ENCODE measurements at places on chromosomes 3 and 15.

- DNase-seq = no peak
These were observed 60.7 kb downstream of the CACNA1D start for GRCh38 chr3:53555068-53555588.

DNA sequence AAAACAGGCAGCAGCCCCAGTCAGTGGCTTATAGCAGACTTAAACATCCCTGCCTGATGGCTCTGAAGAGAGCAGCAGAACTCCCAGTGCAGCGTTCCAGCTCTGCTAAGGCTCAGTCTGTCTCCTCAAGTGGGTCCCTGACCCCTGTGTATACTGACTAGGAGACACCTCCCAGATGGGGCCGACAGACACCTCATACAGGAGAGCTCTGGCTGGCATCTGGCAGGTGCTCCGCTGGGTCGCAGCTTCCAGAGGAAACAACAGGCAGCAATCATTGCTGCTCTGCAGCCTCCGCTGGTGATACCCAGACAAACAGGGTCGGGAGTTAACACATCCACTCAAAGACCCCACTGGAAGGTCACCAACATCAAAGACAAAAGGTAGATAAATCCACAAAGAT lies 93.5 kb downstream of the RFX7 start:
- no peak for DNase-seq

- peak; percentile 66 for DNase-seq
These were observed 125.4 kb upstream of the RAD18 start for GRCh38 chr3:9088441-9089353.

DNA sequence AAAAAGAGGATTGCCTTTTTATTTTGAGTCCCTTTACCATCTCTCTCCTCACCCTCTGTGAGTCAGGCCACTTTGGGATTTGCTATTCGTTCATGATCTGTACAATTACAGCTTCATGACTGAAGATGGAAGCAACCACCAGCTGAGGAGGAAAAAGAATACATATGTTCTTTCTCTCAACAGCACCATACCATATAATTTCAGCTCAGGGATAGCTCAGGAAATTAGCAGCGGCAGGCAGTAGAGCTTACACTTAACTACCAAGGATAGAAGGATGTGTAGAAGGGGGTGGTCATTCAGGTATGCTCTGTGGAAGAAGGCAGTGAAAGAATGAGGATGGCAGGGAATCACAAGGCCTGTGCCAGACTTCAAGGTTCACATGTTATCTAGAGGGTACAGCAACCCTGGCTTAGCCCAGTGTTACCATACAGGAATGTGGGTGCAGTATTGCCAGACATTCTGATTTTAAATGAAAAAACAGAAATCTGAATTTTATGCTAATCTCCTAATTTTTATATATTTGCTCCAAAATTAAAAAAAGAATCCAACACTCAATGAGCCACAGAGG lies 17.9 kb downstream of the PLS1 start:
- no peak for DNase-seq

GRCh38 chr3:4472766-4473165 lies 5.7 kb upstream of the SUMF1 start:
- no peak for DNase-seq

DNA sequence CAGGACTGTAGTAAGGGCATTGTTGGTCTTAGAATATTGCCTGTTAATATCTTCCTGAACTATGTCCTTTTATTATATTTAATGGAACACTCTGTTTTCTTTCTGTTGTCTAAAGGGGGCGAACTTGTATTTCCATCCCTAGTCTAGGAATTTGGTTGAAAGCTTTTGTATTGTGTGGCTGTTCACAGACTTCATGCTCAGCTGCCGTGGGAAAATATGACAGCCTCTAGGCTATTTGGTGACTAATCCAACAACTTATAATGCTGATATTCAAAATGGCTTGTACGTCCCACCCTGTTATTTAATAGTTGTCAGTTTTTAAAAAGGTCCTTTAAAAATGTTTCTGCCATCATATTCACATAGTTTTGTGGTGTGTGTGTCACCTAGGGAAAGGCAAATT lies 202.6 kb downstream of the KLHL25 start:
- DNase-seq = no peak

- no peak for DNase-seq
These were observed 10.1 kb upstream of the RBM5 start for GRCh38 chr3:50078622-50079021.

DNA sequence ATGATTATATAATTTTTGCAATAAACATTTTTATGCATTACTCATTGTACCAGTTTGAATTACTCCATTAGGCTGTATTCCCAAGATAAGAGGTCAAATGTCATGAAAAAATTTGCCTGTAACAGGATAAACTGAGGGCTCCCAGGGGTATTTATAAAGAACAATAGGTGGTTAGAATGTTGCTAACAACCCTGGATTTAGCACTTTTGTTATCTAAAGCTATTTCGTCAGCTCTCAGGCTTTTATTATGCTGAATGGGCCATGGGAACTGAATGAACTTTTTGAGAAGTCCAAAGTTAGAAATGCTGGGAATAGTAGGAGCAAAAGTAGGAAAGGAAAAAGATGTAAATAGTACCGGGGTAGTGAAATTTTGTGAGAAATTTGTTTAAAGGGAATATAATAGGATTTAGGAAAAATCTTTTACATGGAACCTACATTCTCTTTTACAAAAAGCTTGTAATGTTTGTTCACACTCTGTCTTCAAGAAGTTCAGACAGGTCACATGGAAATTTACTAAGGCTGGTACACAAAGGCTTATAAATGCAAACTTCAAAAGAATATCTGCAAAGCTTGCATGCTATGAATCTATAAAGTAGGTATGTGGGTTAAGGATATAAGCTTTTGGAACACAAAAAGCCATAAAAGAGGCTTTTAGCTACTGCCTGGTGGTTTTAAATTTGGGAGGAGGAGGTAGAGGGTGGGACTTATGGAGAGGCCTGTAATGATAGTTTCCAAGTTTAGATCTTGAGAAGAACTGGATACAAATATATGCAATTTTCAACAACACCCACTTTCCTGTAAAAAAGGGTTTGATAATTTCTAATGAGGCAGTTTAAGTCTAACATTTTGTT lies 445.8 kb upstream of the NAALADL2 start:
- DNase-seq = no peak

DNA sequence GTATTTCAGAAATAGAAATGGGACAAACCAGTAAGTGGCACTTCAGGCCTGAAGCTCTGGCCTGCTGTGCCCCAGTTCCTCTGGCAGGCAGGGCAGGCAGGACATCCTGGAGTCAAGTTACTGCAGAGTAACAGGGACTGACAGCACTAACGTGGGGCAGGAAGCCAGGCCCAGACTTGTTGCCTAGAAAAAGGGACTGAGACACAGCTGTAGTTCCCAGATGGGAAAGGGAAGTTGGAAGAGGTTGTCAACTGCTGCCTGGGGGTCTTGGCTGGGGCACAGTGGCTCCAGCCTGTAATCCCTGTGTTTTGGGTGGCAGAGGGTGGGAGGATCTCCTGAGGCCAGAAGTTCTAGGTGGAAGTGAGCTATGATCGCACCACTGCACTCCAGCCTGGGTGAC lies 171.9 kb downstream of the FMN1 start:
- no peak for DNase-seq

DNA sequence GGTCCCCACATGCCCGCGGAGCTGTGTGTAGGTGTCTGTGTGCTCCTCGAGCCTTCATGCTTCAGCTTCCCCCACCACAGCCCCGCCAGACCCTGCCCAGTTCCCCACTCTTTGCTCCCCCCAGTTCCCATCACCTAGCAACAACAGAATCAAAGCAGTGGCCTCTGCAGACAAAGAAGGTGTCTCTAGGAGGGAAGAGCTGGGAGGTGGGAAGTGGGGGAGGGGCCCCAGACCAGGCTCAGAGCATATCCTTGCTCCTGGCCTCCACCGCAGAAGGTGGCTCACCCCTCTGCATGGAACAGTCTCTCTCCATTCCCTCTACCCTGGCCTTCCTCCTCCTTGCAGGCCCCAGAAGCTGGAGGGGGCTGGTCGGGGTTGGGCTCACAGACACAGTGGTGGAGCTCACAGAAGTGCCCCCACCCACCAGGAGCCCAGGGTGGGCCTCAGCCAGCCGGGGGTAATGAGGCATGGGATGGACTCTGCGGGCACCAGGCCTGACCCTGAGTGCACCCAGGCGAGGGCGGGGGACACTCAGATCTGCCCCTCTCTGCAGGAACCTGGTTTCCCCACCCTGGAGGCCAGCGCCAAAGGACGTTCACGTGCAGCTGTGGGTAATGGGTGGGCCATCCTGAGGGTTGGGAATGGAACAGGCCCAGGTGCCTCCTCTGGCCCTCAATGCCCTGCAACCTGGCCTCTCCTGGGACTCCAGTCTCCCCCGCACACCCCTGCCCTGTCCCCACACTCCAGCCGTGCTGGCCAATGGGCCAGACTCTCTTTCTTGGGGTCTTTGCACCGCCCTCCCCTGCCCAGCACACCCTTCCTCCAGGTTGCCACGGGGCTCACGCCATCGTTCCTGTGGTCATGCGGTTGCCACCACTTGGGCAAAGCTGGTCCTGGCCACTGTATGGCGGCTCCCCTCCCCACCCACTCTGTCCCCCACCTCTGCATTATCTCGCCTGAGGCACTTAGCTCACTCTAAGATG lies 53.4 kb downstream of the TPRA1 start:
- DNase-seq = no peak

DNA sequence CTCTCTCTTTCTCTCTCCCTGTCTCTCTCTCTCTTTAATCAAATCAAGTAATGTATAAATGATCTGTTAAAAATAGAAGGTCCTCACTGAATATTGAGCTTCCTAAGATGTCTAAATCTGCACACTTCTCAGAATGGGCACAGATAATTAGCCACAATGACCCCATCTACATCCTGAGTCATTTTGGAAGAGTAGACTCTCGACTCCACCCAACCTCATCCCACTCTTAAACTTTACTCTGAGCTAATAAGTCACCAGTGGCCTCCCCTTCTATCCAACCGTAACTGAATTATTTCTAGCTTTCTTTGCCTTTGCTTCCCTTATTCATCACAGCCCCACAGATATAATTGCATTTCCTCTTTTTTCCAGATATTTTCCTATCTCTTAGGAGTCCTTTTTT lies 326.5 kb upstream of the ZNF717 start:
- no peak for DNase-seq

GRCh38 chr3:159739969-159740368 lies 248.7 kb upstream of the IL12A start:
- DNase-seq = no peak

- DNase-seq = no peak
These were observed 34.7 kb downstream of the MYO5A start for GRCh38 chr15:52493968-52494367.

DNA sequence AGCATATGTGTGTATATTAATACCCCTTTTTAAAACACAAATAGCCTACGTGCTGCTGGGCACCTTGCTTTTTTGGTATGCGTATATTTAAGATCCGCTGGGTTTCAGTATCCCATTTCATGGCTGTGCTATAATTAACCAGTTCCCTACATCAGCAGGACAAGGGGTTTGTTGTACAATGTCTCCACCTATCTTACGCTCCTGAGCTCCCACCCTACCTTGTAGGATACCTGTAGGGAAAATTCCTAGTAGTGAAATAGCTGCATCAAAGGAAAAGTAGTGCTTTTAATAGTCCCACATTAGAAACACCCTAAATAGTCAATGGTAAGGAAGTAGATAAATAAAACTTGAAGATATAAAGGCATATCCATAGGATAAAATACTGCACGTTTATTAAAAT lies 1.4 kb downstream of the MAP6D1 start:
- no peak for DNase-seq

GRCh38 chr3:55481744-55482495 lies 5.2 kb downstream of the WNT5A start:
- DNase-seq = peak; percentile 57

DNA sequence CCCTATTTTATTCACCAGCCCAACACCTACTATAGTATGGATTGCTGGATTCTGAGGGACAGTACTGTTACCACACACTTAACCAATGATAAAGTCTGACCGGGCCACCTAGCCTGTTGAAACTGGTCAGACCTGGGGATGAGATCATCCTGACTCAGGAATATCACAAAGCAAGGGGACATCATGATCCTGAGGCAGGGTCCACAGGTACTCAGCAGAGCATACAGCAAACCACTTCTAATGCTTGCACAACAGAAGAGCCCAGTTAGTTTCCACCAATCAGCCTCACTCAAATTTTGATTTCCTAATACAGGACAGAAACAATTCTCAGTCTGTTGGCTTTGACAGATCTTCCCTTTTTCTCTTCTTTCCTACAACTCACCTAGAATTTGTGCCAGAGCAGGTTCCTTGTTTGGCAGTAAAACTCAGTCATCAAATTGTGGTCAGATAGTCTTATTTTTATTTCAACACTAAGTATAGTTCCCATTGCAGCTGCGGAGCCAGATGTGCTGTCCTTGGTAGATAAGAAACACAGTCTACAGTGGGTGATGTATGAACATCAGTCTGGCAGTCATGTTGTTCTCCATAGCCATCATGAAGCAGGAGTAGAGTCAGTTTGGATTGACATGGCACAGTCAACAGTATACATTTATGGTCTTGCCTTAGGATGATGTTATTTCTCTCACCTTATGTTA lies 90.1 kb upstream of the PRR23C start:
- no peak for DNase-seq

DNA sequence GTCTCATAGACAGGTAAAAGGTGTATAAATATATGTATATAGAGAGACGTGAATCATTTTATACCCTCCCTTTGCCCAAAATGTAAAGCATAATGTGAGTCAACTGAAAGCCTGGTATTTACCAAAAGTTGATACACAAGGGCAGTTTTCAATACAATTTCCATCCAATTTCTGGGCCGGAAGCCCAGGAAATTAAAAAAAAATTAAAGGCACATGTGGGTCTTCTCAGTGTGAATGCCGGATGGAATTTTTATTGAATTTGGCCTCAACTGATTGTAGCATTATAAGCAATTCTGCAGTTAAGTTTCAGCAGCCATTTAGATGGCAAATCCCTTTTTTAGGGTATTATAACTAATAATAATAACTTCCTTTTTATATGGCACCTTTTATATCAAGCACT lies 3.3 kb upstream of the CNTN3 start:
- DNase-seq = no peak

- DNase-seq = no peak
These were observed 43.4 kb downstream of the TSC22D2 start for GRCh38 chr3:150451329-150452048.

GRCh38 chr3:29346828-29347227 lies 66.0 kb downstream of the RBMS3 start:
- peak; percentile 29 for DNase-seq

DNA sequence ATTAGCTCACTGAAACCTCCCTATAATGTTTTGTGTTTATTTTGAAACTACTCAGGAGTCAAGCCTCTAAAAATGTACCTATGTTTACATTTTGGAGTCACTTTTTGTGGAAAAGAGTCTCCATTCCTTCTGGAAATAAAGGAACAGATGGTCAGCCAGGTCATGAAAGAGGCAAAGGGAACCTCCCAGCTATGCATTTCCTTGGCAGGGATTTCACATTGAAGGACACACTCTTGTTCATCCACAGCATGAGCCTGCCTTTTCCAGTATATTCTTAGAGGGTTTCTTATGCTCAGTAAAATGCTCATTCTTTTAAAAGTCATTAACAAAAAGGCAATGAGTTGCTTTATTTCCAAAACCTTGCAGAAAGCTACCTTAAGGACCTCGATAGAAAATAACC lies 20.8 kb downstream of the STAC start:
- DNase-seq = no peak

GRCh38 chr3:158463556-158463955 lies 107.4 kb upstream of the MLF1 start:
- DNase-seq = no peak
